ENCODE measurements at places on chromosomes 12 and 14. TPM values are rescaled to one million over a fixed set of nuclear protein-coding genes. Genes with fewer than 3 reads are reported as not detected.

The CNTN1 gene
- total RNA-seq, result 15.1 TPM

The PTPRR gene
- 5.1 TPM for total RNA-seq

The RBM19 gene
- 36.4 TPM for total RNA-seq

The DLK1 gene
- total RNA-seq, result not detected

The CPNE6 gene
- total RNA-seq, result not detected

The RPS6KL1 gene
- 5.1 TPM for total RNA-seq

The NEUROD4 gene
- total RNA-seq, result not detected

The CCDC197 gene
- total RNA-seq, result not detected

The TMPRSS12 gene
- not detected for total RNA-seq

The TSPAN19 gene
- total RNA-seq, result not detected

The PAX9 gene
- 0.78 TPM for total RNA-seq

The REP15 gene
- 4.5 TPM for total RNA-seq

The FGD4 gene
- 65.5 TPM for total RNA-seq

The PDE3A gene
- 8.4 TPM for total RNA-seq

The ALDH2 gene
- 329 TPM for total RNA-seq

DNA sequence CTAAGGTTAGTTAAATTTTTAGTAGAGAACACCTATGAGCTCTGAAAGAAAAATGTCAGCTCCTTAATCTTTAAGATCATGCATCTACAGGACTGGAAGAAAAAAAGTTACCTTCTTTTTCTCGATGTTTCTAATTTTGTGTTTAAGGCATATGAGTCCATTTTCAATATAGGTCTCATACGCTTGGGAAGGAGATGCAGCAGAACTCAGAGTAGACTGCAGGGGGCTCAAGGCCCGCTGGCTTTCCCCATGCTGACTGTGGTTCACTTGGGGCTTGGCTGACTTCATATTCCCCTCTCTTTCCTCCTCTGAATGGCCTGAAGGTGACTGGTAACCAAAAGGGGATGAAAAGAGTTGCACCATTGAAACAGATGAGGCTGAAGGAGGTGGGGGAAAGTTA lies 1.5 kb downstream of the CAPRIN2 start:
- no peak for DNase-seq
- H3K27ac ChIP-seq, result no peak overlapping the region
- H3K27me3 ChIP-seq, result no peaks in the 10 kb centered on the region
- H3K4me1 ChIP-seq, result peaks cover 12% of the 10 kb centered on the region
- H3K4me3 ChIP-seq, result peak overlapping the region; percentile 85
- H3K36me3 ChIP-seq, result no peaks in the 10 kb centered on the region

DNA sequence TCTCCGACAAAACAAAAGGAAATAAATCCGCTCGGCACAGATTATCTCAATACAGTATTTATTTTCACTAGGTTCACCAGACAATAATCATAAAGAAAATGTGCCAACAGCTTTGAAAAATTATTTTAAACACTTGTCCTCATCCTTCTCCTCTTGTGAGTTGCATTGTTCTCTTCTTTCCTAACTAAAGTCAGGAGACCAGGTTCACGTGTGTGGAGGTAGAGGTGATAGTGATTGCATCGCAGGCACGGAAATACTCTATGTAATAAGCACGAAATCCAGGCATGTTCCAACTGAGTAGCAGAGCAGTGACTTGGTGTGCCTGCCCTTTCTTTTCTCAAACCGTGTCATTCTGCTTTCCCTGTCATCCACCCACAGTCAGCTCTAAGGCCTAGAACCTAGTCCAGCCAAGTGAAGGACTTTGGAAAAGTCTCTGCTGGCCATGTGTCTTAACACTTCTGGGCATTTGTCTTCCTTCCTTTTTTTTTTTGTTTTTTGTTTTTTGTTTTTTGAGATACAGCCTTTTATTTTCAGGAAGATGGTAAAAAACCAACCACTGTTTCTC lies 939 bp upstream of the SEL1L start:
- no peak overlapping the region for H3K4me3 ChIP-seq
- DNase-seq, result no peak
- H3K36me3 ChIP-seq, result no peaks in the 10 kb centered on the region
- H3K27ac ChIP-seq, result no peak overlapping the region

DNA sequence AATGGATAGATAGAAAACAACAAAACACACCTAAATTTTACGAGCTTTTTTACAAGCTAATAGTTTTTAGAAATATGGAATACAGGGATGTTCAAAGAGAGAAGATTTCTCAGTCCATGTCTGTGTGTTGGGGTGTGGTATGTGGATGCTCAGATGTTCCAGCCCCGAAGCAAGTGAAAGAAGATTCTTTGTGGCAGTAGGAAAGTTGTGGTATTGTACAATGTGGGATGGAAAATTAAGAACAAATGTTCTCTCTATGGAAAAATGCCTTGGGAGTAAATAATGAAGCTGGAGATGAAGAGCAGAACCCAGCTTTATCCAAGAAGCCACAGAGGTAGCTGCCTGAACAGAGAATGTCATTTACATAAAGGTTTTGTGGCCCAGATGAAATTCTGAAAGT lies 150.3 kb upstream of the PRKD1 start:
- no peaks in the 10 kb centered on the region for H3K36me3 ChIP-seq
- no peak overlapping the region for H3K27ac ChIP-seq
- no peaks in the 10 kb centered on the region for H3K4me1 ChIP-seq
- no peak overlapping the region for H3K4me3 ChIP-seq
- no peaks in the 10 kb centered on the region for H3K27me3 ChIP-seq

DNA sequence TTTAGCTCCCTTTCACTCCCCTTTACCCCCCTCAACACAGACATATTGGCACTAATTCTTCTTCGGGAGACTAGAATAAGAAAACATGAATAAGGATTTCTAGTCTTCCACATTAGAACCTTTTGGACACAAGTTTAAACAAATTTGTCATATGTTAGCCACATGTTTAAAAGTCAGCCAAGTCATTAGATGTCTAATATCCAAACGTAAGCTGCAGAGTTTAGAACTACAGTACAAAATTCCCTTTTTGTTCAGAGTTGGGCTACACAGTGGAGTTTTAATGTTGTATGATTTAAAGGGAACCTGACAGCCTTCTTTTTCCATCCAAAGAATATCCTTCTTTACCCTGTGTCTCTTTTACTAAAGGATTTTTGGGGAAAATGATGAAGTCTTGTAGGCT lies 79.8 kb downstream of the PDE6H start:
- no peaks in the 10 kb centered on the region for H3K36me3 ChIP-seq
- H3K4me1 ChIP-seq, result no peaks in the 10 kb centered on the region
- H3K27ac ChIP-seq, result no peak overlapping the region
- no peaks in the 10 kb centered on the region for H3K27me3 ChIP-seq
- DNase-seq, result no peak

DNA sequence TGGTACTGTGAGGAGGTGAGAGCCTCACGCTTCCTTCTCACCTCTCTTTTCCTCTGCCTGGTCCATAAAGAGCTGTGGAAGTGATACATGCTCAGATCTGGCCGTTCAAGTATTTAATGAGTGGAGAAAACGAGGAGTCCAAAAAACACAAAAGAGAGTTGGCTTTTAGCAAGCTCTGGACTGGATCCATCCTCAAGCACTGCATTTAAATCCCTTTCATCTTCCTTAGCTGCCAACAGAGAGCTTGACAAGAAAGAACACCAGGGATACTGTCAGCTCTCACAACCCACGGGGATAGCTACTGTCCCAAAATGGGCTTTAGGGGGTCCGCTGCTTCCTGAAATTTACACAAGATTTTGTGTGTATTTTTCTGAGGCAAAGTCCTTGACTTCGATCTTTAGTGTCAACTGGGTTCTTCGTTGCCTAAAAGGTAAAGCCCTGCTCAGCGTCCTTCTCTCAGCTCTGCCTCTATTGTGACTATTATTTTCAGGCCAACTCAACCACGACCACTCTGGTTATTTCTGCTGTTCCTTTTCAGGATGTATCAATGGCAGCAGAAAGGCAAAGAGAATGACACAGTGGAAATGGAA lies 120.9 kb downstream of the TMTC1 start:
- H3K27me3 ChIP-seq, result no peaks in the 10 kb centered on the region
- no peaks in the 10 kb centered on the region for H3K4me1 ChIP-seq
- no peak overlapping the region for H3K27ac ChIP-seq
- no peak overlapping the region for H3K4me3 ChIP-seq
- DNase-seq, result no peak
- no peaks in the 10 kb centered on the region for H3K36me3 ChIP-seq

GRCh38 chr14:68380329-68380741 lies 412.5 kb downstream of the ZFP36L1 start:
- DNase-seq, result no peak
- H3K27ac ChIP-seq, result no peak overlapping the region
- no peaks in the 10 kb centered on the region for H3K27me3 ChIP-seq

GRCh38 chr12:6202304-6202703 lies 2.1 kb downstream of the CD9 start:
- peak overlapping the region; percentile 84 for H3K4me3 ChIP-seq
- no peaks in the 10 kb centered on the region for H3K27me3 ChIP-seq
- no peaks in the 10 kb centered on the region for H3K36me3 ChIP-seq
- peak overlapping the region; percentile 87 for H3K27ac ChIP-seq
- H3K4me1 ChIP-seq, result peaks cover 70% of the 10 kb centered on the region
- no peak for DNase-seq

DNA sequence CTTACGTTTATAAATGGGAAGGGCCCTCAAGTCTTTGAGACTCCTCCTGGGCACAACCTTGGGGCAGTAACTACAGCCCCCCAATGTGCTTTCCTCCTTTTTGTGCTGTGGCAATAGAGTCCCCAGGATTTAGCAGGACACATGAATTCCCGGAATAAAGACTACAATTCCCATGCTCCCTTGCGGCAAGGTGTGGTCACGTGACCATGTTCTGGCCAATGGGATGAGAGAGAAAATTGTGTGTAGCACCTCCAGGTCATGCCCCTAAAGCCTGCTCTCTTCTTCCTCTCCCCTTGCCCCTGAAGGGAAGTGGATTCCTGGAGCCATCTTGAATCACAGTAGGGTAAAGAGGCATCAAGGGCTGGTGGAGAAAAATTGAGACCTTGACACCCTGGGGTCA lies 295.1 kb upstream of the SFSWAP start:
- H3K36me3 ChIP-seq, result no peaks in the 10 kb centered on the region
- H3K27ac ChIP-seq, result no peak overlapping the region
- no peaks in the 10 kb centered on the region for H3K4me1 ChIP-seq
- no peak for DNase-seq

GRCh38 chr12:47066278-47067025 lies 13.0 kb upstream of the PCED1B start:
- H3K27me3 ChIP-seq, result no peaks in the 10 kb centered on the region
- no peak for DNase-seq
- no peak overlapping the region for H3K27ac ChIP-seq

- no peaks in the 10 kb centered on the region for H3K4me1 ChIP-seq
- H3K27ac ChIP-seq, result no peak overlapping the region
- no peak for DNase-seq
- no peak overlapping the region for H3K4me3 ChIP-seq
- H3K36me3 ChIP-seq, result no peaks in the 10 kb centered on the region
- no peaks in the 10 kb centered on the region for H3K27me3 ChIP-seq
Observed at GRCh38 chr12:122643207-122643805, 59.9 kb downstream of the HCAR2 start.

- H3K27me3 ChIP-seq, result no peaks in the 10 kb centered on the region
- H3K36me3 ChIP-seq, result no peaks in the 10 kb centered on the region
- DNase-seq, result no peak
- H3K4me1 ChIP-seq, result peaks cover 47% of the 10 kb centered on the region
- H3K4me3 ChIP-seq, result peak overlapping the region; percentile 83
Observed at GRCh38 chr12:54417712-54418440, 1.2 kb downstream of the ITGA5 start.

GRCh38 chr12:92701441-92701840 lies 1.3 kb upstream of the PLEKHG7 start:
- H3K36me3 ChIP-seq, result no peaks in the 10 kb centered on the region
- H3K4me1 ChIP-seq, result no peaks in the 10 kb centered on the region
- no peak overlapping the region for H3K4me3 ChIP-seq
- H3K27ac ChIP-seq, result no peak overlapping the region
- no peaks in the 10 kb centered on the region for H3K27me3 ChIP-seq
- no peak for DNase-seq

DNA sequence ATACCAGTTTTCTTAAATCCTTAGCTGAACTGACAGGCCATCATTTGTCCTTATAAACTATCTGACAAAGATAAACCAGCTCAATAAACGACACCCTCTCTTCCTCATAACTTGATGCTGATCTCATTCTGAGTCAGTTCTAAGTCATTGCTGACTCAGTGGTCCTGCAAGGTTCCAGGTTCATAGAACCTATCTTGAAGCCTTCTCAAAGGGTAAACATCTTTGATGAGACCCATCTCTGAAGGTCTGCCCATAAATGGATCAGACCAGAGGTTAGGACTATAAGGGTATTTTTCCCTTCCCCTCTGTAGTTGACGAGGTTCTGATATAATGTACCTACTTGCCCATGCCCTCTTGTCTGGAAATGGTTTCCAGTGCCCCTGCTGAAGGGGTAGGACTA lies 11.9 kb downstream of the NAA25 start:
- DNase-seq, result no peak
- no peaks in the 10 kb centered on the region for H3K27me3 ChIP-seq
- peaks cover 54% of the 10 kb centered on the region for H3K36me3 ChIP-seq

DNA sequence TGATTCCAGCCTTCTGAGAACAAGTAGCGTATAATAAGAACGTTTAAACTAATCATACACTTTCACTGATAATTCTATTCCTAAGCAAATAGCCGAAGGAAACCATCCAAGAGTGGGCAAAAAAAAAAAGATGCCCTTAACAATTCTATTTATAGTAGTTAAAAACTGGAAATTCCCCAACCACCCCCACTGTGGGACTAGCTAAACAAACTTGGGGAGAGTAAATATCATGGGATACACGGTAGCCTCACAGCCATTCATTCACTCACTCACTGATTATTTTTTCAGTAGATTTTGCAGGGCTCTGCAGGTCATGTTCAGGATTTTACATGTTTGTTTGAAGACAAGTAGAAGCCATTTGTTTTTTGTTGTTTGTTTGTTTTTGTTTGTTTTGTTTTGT lies 197.0 kb downstream of the ETV6 start:
- H3K36me3 ChIP-seq, result peaks cover 41% of the 10 kb centered on the region
- no peak overlapping the region for H3K4me3 ChIP-seq
- no peaks in the 10 kb centered on the region for H3K4me1 ChIP-seq
- H3K27me3 ChIP-seq, result no peaks in the 10 kb centered on the region

GRCh38 chr12:15698377-15698871 lies 90.8 kb downstream of the EPS8 start:
- no peak overlapping the region for H3K4me3 ChIP-seq
- H3K36me3 ChIP-seq, result no peaks in the 10 kb centered on the region
- peak overlapping the region; percentile 44 for H3K27ac ChIP-seq
- H3K4me1 ChIP-seq, result peaks cover 38% of the 10 kb centered on the region

- H3K4me1 ChIP-seq, result peaks cover 36% of the 10 kb centered on the region
- no peak for DNase-seq
- H3K27me3 ChIP-seq, result no peaks in the 10 kb centered on the region
- no peak overlapping the region for H3K4me3 ChIP-seq
- H3K36me3 ChIP-seq, result peaks cover 64% of the 10 kb centered on the region
Observed at GRCh38 chr12:108568338-108569154, 6.2 kb downstream of the ISCU start.

DNA sequence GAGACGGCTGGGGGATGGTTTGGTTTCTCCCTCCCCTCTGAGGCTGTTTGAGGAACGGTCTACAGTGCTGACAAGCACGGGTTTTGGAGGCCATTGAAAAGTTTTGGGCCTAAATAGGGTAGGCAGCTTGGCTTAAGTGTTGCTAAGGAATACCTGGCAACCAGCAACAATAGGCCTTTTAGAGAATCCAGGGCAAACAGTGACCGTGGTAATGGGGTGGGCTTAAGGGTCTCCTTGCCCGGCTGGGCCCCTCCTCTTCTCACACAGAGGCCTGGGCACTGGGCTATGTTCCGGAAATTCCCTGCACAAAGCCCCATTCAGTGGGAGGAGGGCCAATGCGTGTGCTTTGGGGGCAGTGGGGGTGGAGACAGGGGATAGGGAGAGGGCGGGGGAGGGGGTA lies 55.4 kb downstream of the ASCL1 start:
- no peak overlapping the region for H3K4me3 ChIP-seq
- H3K4me1 ChIP-seq, result no peaks in the 10 kb centered on the region
- no peak overlapping the region for H3K27ac ChIP-seq
- no peaks in the 10 kb centered on the region for H3K36me3 ChIP-seq

All from upper lobe of right lung (tissue), 1 donor.